ENCODE measurements at places on chromosomes 7 and 10.

- no peak for DNase-seq
Observed at GRCh38 chr7:142896741-142897379, 11.3 kb upstream of the TRPV6 start.

- no peak for DNase-seq
Observed at GRCh38 chr7:32879460-32879859, 12.1 kb downstream of the KBTBD2 start.

DNA sequence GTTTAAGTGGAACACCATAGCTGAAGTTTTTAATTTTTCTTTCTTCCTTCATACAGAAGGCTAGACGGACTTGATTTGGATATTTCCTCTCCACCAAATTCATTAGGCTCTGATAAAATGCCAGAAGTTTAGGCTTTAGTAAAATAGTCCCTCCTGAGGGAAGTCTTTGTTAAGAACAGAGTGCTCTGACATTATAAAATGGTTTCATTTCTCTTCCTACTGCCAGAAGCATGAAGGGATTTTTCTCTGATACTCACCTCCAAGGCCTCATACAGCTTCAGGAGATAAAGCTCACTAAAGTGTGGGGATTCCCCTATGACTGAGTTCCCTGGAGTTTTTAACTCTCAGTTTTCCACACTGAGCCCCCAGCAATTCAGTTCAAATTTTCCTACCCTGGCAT, 1489.6 kb downstream of the REEP3 start:
- no peak for DNase-seq

DNA sequence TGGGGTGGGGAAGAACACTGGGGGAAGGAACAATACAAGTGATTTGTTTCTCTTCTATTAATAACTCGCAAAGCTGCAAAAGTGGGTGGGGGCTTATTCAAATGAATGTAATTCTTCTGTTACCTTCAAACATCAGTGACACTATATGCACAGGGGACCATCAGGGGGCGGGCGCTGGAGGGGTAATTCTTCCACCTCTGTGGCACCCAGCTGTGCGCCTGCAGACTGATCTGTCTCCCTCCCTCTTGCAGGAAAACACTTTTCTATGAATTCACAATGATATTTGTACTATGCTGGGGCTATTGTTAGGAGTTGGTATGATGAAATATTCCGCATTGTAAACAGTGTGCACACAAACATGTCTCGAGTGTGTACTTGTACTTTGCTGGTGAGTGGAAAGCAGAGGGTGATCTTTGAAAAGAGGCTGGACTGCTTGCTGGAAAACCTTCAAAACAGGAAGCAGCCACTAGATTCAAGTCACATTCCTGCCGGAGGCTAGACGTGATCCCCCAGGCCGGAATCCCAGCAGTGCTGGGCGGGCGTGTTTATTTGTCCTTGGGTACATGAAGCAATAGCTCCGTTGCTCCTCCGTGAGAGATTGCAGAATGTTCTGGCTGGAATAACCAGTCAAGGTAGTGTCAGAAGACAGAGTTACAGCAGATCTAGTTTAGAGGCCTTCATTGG, 15.8 kb upstream of the BNIP3 start:
- DNase-seq: no peak

DNA sequence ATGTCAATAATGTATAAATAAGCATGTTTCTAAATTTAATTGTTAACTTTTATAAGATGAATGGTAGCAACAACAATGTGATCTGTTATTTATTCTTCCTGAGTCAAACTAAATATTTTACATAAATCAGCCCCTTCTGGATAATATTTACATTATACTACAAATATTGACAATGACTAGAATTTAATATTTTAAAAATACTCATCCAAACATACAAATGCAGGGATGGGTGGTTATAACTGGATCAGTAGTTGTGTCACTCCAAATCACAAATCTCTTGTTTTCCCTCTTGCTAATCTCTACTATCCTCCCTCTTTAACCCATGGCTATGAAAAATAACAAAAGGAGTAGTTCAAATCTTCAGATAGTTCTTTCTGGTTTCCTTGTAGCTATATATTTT, 407.0 kb downstream of the HTR7 start:
- DNase-seq: no peak

- no peak for DNase-seq
Observed at GRCh38 chr7:45721686-45722598, 147.8 kb downstream of the ADCY1 start.

- no peak for DNase-seq
Observed at GRCh38 chr7:130662426-130662825, 6.1 kb downstream of the COPG2 start.

- no peak for DNase-seq
Observed at GRCh38 chr10:62136931-62137330, 131.7 kb downstream of the RTKN2 start.

- no peak for DNase-seq
Observed at GRCh38 chr10:30788307-30788706, 158.8 kb upstream of the LYZL2 start.

Data from NCI-H1105 treated with DMSO at 0.1 percent for 48 hours (cell line).